ENCODE measurements at places on chromosomes 2 and 18.

DNA sequence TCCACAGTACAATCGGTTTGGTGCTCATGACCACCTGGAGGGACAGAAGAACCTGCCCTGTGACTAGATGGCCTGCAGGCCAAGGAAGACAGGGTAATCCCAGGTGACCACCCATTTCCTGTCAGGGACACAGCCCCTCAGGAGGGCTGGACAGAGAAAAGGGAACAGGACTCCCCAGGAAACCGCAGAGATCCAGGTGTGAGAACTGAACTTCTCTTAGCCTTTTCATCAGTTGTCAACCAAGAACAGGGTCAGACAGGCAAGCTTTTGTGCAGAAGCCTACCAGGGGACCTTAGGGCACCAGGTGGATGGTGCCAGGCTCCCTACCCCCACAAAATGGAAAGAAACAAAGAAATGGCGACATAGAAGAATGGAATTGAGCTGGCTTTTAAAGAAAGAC is 132.3 kb downstream of the HDAC4 start:
- no peak for DNase-seq

DNA sequence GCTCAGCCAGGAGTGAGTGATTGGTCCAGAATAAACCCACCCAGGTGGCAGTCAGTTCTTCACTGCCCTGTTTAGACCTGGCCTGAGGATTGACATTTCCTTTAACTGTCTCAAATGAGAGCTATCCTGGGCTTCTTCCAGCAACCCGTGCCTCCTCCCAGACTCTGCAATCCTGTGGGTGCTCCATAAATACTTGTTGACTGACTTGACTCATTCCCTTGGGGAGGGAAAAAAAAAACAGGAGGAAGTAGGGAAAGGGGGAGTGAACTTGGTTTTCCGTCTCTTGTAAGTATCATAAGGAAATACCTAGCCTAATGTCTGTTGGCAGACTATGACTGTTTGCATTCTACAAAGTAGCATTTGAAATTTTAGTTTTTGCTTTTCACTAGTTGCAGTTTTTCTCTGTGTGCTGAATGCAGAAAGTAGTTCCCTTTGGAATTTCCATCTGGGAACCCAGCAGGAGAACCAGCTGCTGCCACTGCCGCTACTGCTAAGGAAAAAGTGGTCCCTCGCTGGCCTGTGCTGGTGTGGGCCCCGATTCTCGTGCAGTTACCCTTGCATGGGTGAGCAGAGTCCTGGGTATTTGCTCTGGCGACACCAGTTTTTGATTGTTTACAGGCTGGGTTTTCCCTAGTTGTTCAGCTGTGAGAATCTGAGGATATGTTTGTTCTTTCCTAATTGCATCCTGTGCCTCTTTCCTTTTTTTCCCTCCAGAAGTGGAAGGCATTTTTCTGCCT is 78.8 kb downstream of the TGOLN2 start:
- DNase-seq, result no peak

- DNase-seq, result no peak
Observed at GRCh38 chr18:7877609-7878008, 310.5 kb downstream of the PTPRM start.

DNA sequence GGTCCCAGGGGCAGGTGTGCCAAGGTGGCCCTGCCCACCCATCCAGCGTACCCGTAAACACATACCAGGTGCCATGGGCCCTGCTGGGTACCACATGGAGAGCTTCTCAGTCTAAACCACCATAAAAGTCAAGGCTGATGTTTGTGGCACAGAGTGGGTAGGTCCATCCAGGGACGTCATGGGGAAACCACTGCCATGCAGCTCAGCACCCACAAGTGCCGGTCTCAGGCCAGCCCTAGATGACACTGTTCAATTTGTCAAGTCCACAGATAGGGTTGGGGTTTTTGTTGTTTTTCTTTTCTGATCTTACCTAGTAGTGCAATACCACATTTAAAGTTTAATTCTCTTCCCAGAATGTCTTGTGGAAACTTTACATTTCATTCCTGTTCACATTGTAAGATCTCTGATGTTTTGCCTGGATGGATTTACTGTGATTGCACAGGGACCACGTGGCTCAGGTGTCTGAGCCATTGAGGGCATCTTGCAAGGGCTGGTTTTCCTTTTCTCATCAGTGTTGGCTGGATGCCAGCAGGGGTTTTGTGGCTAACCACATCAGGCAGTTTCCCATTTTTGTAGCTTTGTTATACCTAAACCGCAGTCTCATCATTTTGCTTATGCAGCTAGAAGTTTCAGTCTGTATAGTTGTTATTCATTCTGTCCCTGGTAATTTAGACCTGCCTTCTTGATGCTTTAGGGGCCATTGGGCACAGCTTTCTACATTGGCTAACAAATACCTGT is 64.7 kb downstream of the STK25 start:
- DNase-seq, result peak; percentile 90

DNA sequence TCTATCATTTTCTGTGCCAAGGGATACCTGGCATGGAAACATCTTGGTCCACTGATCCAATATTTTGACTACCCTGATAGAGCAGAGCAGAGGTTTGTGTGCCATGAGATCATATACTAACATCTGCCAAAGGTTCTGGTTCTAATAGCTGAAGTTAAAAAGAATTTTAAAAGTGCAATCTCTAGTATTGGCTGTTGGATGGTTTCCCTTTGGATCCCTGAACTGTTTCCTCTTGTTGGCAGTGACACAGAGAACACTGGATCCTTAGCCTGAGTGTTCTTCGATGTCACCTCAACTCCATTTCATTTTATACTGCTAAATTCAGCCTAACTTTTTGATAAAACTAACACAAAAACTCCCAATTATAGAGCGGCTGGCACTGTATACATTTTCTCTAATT is 169.3 kb upstream of the FBXO11 start:
- DNase-seq, result no peak
